ENCODE measurements at places on chromosomes 2 and 18.
A peak's percentile ranks its signal among the peaks of the same experiment; 100 is the strongest.

GRCh38 chr18:27227721-27228120, 42.6 kb upstream of the CHST9 start:
- DNase-seq = no peak

- DNase-seq = peak; percentile 27
These were observed 15.8 kb upstream of the RTTN start for GRCh38 chr18:70221156-70221914.

- no peak for DNase-seq
These were observed 149.3 kb downstream of the CABLES1 start for GRCh38 chr18:23284629-23285028.

- no peak for DNase-seq
These were observed 1274.5 kb upstream of the TMEFF2 start for GRCh38 chr2:193469251-193469650.
